ENCODE measurements at places on chromosomes 3 and 15.

DNA sequence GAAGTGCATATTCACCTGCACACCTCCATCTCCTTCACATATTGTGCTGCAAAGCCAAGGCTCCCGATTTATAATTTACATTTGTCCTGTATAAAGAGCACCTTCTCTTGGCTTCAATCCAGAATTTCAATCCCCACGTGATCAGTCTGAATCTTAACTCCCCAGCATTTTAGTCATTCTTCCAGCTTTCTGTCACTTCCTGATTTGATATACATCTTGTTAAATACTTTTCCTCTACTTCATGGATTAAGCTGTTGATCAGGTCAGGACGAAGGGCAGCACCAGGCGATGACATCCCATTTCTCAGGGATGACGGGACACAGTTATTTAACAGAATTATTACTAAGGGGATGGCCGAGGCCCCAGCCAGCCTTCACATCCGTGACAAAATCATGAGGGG is 212.5 kb downstream of the EPHB1 start:
- DNase-seq: no peak

- DNase-seq: peak; percentile 5
Measured at GRCh38 chr15:63752075-63752684, 81.6 kb downstream of the HERC1 start.

- no peak for DNase-seq
Measured at GRCh38 chr3:102757950-102758349, 323.1 kb downstream of the ZPLD1 start.

- no peak for DNase-seq
Measured at GRCh38 chr3:159731254-159731653, 257.4 kb upstream of the IL12A start.

DNA sequence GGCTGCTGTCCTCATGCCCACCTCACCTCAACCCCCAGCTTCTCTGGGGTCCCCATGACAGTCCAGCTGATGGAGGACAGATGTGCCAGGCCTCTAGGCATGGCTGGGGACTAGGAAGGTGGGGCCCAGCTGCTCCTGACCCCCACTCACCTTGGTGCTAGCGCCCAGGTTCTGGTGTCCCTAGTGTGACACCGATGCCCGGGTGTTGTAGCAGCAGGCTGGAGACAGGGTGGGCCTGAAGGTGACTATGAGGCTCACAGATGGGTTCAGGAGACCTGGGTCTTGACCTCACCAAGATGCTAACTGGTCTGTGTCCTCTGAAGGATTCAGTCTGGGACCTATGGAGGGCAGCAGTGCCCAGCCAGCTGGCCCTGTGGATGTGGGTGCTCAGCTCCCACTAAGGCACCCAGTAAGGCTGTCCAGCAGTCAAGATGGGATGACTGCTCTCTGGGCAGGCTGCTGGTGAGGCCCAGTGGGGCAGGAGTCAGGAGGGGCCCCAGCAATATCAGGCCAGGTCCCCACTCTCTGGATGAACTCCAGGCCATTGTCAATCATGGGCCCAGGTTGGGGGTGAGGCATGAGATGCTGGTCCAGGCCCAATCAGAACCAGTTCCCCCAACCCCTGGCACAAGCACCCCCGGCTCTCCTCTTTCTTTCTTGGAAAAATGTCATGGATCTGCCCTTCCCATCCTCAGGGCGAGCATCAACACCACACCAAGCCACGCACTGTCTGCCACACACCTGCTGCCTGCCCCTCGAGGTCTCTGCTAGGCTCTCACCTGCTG is 33.0 kb downstream of the ALDH1L1 start:
- no peak for DNase-seq

- no peak for DNase-seq
Measured at GRCh38 chr3:61250784-61251173, 473 bp downstream of the FHIT start.

DNA sequence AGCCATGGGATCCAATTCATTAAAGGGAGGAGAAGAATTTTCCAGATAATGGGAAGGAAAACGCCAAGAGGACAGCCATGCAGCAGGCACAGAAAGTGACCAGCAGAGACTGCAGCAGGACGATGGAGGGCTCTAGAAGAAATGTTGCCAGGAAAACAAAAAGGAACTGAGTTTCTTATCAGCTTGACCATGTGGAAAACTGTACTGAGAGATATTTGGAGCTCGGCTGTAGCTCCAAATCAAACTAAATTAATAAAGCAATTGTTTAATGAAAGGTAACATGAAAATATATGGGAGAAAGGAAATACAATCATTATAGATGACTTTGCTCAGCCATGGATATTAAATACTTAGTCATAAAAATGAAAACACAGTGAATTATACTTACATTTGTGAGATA is 63.7 kb downstream of the SSR3 start:
- DNase-seq: no peak

GRCh38 chr3:53677413-53677812 is 168.8 kb downstream of the CHDH start:
- no peak for DNase-seq

GRCh38 chr15:96851613-96852012 is 521.1 kb downstream of the NR2F2 start:
- DNase-seq: no peak

DNA sequence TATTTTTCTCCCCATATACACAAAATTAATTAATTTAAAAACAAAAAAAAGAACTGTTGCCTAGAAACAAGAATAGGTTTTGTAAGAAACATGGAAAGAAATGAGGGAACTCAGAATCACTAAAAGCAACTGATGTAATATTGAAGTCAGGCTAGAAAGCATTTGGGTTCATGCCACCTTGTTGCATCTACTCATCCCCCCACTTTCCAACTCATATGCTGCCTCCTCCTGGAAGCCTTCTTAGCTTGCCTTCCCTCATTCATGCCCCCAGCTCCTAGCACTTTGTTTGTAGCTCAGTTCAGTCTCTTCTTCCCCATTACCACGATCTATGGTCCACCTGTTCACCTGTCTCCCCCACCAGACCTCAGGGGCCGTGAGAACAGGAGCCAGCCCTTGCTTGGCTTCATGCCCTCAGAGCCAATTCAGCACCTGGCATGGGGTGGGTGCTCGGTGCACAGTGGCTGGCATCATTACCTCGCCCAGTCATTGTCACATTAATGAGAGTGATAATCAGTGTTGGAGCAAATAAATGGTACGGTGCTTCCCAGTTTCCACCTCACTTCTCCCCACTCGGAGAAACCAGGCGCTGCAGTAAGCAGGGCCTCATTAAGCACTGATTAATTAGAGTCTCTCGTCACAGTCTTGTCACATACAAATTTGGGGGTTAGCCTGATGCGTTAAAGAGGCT is 62.4 kb upstream of the SLC6A1 start:
- DNase-seq: no peak

- no peak for DNase-seq
Measured at GRCh38 chr3:27570421-27571106, 86.4 kb upstream of the SLC4A7 start.

DNA sequence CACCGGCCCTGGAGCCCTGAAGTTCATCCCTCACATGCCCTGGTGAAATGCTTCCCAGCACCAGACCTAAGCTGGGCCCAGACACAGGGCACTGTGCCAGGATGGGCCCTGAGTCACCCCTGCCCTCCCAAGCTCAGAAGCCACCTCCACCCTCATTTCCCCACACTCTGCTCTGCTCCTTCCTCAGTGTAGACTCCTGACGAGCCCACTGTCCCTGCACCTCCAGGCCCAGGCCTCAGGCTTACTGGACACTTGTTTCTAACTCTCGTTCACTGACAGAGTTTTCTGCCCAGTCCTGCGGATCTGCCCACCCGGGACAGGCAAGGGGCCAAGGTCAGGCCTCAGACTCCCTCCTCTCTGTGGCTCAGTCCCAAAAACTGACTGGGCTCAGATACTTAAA is 112.6 kb upstream of the RNF7 start:
- DNase-seq: no peak

- DNase-seq: no peak
Measured at GRCh38 chr3:113283306-113283705, 71.9 kb downstream of the BOC start.

DNA sequence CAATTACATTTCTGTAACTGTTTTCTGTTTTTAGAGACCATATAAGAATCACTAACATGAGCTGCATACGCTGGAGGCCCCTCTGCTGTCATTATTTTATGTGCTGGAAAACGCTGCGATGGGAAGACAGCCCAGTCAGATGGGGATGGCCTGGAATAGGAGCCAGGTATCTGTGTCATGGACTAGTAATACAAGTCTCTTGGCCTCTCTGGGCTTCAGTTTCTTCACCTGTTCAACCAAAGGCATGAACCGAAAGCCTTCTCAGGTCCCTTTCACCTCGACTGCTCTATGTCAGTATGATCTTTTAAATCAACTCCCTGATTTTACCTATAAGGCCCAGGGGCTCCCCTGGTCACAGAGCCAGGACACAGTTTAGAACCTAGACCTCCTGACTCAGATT is 14.6 kb upstream of the RFTN1 start:
- no peak for DNase-seq

GRCh38 chr3:98679986-98680385 is 83.2 kb upstream of the ST3GAL6 start:
- no peak for DNase-seq

DNA sequence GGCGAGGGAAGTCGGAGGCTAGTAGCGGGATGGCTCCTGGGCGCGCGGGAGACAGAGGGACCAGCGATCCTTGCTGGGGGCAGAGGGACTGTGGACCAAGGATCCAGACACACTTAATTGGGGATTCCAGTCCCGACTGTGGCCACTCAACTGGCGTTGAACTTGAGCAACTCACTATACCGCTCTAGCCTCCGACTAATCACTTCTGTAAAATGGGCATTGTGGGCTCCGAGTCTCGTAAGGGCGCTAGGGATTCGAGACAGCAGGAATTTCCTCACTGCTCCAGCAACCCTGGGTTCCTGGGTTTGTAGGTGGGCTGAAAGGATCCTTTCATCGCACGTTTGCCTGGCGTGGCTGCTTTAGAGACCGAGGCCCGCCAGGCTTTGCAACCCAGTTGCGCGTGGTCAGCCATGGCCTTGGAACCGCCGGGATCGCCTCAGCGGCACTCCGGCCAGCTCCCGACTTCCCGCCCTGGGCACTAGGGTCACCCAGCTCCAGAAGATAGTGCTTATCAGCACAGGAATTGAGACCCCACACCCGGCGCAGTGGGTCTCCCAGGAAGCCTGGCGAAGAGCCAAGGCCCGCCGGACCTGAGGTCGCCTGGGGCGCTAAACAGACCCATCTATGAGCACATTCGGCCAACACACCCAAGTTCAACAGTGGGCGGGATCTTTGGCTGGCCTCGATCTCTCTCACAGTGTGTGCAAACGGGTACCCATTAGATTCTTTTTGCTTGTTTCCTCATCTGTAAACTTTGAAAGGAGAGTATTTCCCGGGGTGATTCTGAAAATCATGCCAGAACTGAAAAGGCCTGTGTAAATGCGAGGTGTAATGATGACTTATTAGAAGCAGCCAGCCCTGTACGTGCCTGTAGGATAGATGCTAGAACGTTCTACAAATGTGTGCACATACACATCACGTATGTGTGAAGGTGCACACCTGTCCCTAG is 9.9 kb downstream of the FOXL2 start:
- no peak for DNase-seq
